Activated CD4-positive, alpha-beta T cell treated with anti-CD3 and anti-CD28 coated beads for 4 hours (primary cell): ENCODE measurements at places on chromosomes 7 and 10.

DNA sequence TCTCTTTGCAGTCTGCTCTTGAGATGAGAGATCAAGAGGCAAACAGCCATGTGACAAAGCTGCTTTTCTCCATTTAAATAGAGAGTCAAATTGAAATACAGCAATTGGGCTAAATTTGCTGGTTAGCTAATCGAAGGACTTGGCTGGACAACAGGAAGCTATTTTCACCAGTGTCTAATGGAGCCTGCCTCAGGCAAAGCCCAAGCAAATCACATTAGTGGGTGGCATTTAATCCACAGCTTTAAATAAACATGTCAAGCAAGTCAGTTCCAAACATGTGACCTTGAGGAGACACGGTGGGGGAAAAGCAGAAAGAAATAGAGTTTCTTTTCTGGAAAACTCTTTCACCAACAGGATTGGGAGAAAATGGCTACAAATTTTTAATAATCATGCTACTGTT, 180.5 kb upstream of the AOAH start:
- no peak for DNase-seq

DNA sequence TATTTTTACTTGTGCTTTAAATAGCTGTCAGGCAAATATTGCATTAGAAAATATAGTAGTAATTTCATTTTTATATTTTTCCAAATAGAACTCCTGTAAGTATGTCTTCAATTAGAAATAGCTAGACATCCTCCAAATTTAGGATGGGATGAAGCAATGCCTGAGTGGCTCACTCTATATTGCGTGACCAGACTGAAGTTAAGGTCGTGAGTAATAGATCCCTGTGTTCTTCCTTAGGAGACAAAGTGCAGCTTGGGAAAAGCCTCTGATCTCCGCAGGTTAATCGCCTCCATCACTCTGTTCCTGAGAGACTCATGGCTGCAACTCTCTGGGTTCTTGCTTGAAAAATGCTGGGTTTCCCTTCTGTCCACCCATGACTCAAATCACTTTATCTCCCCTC, 484.8 kb upstream of the ANKRD30A start:
- no peak for DNase-seq

GRCh38 chr10:50941629-50942028, 56.2 kb upstream of the A1CF start:
- no peak for DNase-seq

DNA sequence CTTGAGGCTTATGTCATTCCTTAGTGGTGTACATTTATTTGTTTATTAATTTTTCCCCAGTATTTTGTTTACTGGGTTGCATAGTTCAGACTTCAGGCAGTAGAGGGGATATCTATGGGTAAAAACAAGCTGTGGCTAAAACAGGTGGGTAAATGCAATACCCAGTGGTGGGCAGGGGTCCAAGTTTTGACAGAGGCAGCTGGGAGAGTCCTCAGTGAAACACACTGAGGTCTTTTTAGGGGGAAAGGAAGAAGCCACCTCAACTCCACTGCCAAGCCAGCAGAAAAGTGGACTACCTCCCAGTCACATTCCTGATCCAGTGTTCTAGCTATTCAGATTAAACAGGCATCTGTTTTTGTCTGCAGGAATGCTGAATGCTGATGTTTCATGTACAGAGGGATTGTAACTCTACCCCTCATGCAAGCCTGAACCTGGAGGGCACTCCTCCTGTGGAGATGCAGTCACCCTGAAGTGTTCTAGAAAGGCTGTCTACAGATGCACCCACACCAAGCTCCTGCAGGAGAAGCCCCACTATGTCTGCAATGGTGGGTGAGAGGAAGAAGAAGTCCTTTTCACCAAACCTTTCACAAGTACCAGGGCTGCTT, 757.8 kb downstream of the INHBA start:
- DNase-seq: no peak

DNA sequence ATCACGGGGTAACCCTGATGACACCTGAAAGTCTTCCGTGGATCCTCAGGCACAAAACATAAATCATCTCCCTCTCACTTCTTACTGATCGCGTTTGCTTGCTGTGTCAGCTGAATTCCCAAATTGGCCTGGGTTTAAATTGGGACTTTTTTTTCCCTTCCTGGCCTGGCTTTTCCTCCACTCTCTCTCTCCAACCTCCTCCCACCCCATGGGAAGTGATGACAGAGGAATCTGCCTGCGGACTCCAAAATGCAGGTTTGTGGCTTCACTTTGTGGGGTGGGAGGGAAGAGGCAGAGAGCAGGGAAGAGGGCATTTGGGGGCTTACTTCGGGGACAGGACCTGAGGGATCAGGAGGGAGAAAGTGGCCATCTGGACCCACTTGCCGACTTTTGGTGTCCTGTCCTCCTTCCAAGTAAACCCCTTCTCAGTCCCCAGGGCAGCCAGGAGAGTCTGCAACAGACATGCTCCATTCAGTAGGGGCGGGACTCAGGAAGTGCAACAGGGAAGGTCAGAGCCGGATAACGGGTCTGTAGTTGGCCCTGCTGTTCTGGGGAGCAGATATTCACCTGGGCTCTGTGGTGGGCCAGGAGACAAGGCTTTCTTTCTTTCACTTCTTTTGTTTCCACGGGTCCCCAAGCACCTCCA, 172.7 kb downstream of the PLXNA4 start:
- DNase-seq: no peak

DNA sequence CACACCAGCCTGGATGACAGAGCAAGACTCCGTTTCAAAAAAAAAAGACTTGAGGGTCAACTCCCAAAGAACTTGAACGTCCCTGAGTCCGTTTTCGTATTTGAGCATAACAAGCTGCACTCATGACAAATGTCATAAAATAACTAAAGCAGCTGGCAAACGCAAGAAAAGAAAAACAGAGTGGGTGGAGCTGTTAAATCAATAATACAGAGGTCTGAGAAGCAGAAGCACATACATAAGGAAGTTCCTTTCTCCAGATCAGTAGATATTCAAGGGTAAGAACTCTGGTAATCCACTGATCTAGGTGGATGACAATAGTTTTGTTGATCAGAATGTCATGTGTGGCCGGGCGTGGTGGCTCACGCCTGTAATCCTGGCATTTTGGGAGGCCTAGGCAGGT, 150.1 kb downstream of the FAM107B start:
- no peak for DNase-seq
